Activated CD4-positive, alpha-beta T cell treated with anti-CD3 and anti-CD28 coated beads for 24 hours (primary cell): ENCODE measurements at places on chromosomes 2 and 18.
A peak's percentile ranks its signal among the peaks of the same experiment; 100 is the strongest.

- DNase-seq = no peak
These were observed 372.4 kb upstream of the SALL3 start for GRCh38 chr18:78607221-78607620.

- DNase-seq = no peak
These were observed 126.8 kb upstream of the HS6ST1 start for GRCh38 chr2:128445523-128445900.

- no peak for DNase-seq
These were observed 58.3 kb downstream of the EML4 start for GRCh38 chr2:42227491-42227890.

DNA sequence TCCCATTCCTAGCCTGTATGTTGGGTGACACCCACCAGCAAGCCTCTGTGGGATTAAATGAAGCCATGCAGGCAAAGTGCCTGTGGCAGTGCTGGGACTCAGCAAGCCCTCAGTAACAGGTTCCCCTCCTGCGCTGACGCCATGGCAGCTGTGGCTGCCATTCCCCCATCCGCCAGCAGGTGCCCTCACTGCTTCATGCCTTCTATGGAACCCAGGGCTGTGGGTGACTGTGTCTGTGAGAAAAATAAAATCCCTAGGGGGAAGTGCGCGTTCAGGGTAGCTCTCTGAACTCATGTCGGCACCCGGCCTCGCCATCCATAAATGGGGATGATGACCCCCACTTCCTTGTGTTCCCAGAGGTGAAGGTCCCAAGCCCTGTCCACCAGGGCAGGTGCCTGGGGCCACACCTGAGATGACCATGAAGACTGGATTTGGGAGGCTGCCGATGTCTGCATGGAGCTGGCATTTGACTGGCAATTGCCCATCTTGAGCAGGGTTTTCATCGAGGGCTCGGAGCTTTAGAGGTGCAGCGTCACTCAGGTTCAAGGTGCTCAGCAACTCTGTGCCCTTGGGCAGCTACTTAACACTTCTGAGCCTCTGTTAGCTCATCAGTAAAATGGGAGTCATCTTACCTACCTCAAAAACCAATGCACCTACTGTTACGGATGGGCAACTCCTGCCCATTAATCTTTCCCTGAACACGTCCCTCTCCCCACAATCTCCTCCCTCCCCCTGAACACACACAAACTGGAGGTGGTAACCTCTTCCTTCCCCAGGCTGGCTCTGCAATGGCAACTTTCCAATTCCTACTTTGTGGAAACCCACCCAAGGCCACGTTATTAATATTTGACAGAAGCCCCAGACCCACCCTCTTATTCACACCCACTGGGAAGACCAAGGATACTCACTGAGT, 2.9 kb upstream of the MAL start:
- DNase-seq = peak; percentile 80

DNA sequence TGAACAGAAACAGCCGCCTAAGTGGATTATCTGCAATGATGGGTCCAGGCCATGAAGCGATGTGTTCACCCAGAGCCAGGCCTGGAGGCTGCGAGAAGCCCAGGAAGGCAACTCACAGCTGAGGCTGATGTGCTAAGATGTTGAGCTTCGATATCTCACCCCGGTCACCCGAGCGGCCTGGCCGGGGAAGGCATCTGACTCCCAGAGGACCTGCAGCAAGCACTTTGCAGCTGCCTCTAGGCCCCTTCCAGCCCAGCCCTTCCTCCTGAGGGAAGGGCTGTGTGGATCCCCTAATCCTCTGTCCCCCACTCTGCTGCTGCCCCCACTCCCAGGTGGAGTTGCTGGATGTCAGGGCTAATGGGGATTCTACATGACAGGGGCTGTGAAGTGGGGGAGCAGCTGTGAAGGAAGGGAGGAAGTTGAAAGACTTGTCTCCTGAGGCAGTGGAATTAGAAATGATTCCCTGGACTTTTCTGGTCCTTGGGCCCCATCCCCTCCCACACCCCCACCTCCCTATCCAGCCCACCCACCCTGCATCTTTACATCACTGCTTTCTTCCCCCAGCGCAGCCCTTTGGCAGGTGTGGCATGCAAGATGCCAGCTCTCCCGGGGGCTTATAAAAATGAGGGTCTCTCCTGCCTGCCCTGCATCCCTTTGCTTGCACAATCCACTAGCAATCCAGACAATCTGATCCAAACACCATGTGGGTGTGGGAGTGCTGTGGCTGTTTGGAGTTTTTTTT, 4.3 kb downstream of the ATP6V1B1 start:
- no peak for DNase-seq

GRCh38 chr2:64399521-64399920, 54.4 kb upstream of the LGALSL start:
- no peak for DNase-seq

GRCh38 chr18:61948846-61949438, 56.1 kb upstream of the RNF152 start:
- no peak for DNase-seq

GRCh38 chr18:9712611-9713010, 4.5 kb downstream of the RAB31 start:
- DNase-seq = no peak

DNA sequence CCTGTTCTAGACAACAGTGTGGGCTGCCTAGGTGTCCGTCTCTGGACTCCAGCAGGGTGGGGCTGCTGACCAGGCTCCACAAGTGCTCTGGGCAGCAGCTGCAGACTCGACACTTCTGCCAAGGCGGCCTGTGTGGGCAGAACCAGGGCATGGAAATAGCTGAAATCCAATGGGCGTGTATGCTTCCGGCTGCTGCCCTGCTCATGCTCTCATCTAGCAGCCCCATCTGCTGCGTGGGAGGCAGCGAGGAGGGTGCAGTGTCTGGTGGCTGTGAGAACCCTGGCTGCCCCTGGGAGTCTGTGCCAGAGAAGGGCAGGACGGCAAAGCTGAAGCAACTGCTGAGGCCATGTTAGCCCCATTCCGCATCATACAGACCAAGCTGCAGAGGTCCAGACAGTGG, 174.9 kb downstream of the SOX11 start:
- DNase-seq = no peak
